ENCODE measurements at places on chromosomes 1 and 21. TPM values are rescaled to one million over a fixed set of nuclear protein-coding genes. Genes with fewer than 3 reads are reported as not detected.

The ATP1A1 gene
- total RNA-seq, result 195 TPM

- no peak for DNase-seq
Measured at GRCh38 chr1:160011781-160012180, 20.0 kb downstream of the PIGM start.

GRCh38 chr1:89001510-89001909, 9.1 kb upstream of the KYAT3 start:
- no peak for DNase-seq

DNA sequence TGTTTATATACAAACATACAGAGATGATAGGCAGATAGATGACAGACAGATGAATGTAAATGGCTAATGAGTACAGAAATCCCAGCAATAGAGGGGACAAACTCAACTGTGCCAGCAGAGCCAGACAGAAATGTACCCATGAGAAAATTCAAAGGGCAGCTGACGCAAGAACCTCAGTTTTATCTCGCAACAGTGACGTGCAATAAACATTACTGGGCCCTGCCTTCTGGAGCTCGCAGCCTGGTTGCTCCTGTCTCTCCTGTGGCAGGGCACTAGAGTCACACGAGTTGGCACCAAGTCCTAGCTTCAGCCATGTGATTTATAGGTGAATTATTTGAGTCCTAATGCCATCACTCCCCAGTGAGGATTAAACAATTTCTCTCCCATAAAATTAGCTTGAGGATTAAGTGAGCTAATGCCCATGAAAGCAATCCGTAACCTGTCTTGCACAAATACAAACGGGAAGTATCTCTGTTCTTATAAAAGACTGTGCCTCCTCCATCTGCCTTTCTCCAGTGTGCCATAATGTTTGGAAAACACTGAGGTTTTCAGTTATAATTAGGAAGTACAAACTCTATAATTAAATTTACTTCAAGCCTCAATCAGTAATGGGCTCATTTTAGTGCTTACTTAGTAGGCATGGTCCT, 50.7 kb downstream of the VAV3 start:
- no peak for DNase-seq

DNA sequence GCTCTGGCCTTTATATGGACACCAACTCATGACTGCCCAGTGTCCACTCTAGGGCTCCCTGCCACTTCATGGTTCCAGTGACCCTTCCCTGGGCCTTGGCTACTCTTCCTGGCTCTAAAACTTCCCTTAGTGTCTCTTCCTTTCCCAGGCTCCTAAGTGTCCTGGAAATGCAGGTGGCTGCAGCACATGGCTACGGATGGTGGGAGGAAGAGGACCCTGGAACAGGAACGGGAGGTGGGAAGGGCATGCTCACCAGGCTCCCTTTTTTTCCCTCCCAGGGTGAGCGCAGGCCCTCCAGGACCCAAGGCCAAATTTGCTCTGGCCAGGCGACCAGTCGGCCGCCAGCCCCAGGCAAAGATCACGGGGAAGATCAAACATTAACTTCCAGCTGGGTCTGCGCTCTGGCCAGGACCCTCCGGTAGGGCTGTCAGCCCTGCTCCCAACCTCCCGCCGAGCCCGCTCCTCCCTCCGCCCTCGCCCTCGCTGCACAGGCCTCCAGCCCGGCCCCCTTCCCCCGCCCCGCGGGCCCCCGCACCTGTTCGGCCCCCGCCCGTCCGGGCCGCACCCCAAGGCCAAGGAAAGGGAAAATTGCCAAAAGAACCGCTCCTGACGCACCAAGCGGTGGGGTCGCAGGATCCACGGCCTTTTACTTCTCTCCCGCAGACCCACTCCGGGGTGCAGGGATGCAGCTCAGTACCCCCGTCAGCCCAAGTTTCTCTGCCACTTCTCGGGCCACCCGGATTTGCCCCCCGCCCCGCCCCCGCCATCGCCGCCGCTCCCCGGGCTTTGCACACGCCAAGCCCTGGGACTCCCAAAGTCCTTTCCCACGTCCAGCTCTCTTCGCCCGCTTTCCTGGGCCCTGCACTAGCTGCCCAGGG, 894 bp downstream of the TCEA3 start:
- DNase-seq, result peak; percentile 42

DNA sequence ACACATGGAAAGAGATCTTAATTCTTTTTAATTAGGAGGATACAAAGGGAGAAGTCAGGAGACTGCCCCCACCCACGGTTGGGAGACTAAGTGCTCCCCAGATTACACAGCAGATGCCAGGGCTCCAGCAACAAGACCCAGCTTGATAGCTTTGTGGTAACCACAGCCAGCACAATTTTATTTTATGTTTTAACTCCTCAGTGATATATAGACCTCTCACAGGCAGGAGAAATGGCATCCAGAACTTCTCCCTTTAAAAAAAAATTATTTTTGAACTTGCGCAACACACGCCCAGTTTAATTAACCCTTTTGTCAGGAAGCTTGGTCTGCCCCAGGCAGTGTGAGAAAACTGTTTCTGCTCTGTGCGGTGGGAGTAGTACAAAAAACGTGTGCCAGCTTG, 62.6 kb upstream of the ACOT11 start:
- no peak for DNase-seq

- DNase-seq, result no peak
Measured at GRCh38 chr21:41170859-41171609, 3.1 kb downstream of the BACE2 start.

- DNase-seq, result no peak
Measured at GRCh38 chr1:179178183-179178582, 51.3 kb downstream of the ABL2 start.

The TPR gene
- total RNA-seq, result 144 TPM

DNA sequence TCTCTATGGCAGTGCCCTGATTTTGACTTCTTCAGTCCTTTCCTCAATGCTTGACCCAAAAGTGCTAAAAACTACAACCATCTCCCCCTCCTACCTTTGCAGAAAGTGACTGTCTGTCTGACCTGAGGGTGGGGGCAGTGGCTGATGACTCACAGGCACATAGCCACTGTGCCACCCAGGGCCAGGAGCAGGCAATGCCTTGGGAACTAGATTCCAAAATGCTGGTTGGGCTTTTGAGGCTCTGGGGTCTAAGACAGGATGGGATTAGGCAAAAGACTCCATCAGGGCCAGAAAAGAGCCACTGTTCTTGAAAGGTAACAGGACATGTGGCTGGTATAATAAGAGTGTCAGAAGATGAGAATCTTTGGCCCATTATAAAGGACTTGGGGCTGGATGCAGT, 129.5 kb upstream of the KIAA0040 start:
- no peak for DNase-seq

The CRTC2 gene
- 104 TPM for total RNA-seq

DNA sequence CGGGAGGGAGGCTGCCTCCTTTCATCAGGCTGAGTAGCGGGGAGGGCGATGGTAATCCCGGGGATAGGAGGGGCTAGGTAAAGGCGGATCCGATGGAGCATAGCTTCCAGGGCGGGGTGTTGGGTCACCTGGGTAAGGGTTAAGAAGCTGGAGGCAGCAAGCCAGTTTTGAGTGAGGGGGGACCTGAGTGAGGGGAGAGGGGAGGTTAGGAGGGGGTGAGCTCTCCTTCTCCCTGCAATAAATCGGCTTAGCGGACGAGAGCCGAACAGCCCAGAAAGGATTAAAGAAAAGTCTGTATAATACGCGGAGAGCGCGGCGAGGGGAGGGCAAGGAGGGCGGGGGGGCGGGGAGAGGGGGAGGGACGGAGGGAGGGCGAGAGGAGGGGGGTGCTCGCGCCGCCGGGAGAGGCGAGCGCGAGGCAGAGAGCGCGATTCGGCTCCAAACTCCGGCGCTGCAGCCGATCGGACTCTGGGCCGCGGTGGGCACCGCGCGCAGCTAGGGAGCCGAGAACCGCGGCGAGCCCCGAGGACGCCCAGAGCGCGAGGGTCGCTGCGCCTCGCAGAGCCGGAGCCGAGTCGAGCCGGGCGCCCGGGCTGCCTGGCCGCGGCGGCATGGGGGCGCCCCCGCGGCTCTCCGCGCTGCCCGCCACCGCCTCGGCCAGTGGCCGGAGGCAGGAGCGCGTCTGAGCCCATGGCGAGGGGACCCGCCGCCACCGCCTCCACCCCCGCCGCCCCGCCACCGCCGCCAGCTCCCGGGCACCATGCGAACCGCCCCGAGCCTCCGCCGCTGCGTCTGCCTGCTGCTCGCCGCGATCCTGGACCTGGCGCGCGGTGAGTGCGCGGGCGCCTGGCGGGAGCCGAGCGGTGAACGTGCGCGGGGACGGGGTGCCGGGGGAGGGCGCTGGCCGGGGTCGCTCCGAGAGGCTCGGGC, at the start of gene IGSF21:
Gene IGSF21 (plus strand): TSS at position 430 of the 930 bp plus-strand sequence. CDS start 331 bp downstream, at position 761.
- no peak for DNase-seq

- no peak for DNase-seq
Measured at GRCh38 chr1:88333086-88333695, 350.9 kb upstream of the PKN2 start.

GRCh38 chr1:6292102-6292501, 31.2 kb upstream of the GPR153 start:
- no peak for DNase-seq

DNA sequence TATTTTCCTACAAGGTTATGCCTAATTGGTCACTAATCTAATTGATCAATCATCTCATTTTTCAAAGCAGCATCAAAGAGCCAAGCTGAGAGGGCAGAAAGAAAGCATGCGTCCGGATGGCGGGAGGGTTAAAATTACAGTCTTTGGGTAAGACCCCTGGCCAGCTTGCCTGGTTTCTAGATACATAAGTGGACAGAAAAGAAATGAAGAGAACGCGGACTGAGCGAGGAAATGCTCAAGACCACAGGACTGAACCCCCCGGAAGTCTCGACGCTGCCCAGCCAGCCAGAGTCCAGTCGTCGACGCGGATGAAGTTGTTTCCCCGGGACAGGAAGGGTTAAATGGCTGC, 297.2 kb downstream of the OMA1 start:
- no peak for DNase-seq

DNA sequence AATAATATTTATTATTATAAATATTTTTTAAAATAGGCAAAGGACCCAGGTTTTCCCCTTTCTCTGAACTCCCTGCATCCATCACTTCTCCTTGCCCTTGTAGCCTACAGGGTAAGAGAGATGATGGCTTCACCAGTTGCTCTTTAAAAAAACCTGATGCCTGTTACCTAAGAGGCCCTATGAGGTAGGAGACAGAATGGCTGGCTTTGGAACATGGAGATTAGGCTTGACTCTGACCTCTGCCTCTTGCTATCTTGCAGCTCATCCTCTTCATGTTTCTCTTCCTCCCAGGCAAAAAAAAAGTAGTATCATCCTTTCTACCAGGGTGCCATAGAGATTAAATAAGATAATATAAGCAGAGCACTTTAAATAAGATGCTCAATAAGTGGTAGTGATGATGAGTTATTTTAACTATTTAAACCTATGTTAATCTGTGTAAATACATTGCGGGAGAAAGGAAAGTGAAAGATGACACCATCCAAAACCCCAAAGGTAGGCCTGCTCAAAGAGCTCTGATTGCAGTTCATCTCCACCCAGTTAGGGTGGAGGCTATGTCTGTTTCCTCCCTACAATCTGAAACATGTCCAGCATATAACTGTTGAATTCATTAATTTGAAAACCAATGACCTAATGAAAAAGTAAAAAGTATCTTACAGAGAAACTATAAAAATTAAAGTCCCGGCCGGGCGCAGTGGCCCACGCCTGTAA, 51.8 kb downstream of the RGS2 start:
- no peak for DNase-seq

- DNase-seq, result no peak
Measured at GRCh38 chr1:15148475-15148874, 5.1 kb upstream of the TMEM51 start.

GRCh38 chr1:119227456-119227855, 87.0 kb upstream of the WARS2 start:
- DNase-seq, result no peak

DNA sequence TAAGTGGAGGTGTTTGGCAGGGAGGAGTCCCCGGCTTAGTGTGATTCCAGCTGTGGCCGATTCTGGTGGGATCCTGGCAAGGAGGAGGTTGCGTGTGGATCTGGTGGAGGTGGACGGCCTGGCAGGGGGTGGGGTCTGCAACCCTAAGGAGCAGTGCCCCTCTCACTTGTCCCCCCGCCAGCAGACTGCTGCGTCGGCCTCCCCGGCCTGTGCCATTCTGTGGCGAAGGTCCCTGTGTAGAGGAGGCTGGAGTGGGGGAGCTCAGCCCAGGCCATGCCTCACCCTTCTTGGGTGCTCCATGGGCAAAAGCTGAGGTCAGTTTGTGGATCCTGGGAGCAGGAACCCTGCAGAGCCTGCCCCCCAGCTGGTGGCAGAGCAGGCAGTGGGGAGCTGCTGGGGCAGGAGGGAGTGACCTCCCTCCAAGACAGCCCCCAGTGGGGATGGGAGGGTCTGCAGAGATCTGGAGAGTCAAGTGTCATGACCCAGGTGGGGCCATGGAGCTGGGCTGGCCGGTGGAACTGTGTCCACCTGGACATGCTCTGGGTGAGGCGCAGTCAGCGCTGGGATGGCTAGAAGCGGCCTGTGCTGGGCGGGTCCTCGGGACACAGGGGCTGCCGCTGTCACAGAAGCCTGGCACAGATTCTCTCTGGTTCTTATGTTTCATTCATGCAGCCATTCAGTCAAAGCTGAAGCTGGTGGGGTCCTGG, 5.3 kb downstream of the MIB2 start:
- no peak for DNase-seq

DNA sequence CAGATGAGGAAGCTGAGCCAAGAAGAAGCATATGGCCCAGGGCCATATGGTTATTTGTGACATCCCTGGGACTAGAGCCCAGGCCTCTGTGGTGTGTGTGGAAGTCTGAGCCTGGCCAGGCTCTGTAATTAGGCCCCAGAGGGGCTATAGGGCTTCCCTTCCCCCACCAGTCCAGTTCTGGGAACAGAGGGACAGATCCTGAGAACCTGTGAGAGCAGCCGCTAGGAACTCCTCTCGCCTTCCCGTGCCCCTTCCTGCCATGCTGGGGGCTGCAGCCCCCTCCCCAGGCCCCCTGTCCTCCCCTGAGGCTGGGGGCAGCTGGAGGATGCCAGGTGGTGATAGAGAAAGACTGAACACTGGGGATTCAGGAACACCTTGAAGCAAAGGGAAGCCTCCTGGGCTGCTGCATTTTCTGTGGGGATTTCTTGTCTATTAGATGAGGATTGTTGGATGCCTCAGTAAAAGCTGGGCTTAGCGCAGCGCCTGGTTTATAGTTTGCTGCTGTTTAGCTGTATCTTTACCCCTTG, 33.3 kb downstream of the COQ8A start:
- DNase-seq, result no peak

DNA sequence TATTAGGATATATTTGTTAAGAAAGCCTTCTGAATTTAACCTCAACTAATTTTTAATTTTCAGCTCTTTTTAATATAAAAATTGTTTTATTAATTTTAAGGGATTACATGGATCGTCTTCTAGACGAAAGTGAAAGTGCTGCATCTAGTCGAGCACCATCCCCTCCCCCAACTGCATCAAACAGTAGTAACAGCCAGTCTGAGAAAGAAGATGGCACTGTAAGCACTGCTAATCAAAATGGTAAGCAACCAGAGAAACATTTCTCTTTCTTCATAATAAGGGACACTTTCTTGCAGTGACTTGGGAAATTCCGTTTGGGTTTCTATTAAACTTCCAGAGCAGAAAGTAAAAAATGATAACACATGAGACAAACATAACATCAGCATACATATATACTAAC, 56.9 kb downstream of the MIER1 start:
- no peak for DNase-seq

The DHRS3 gene
- 105 TPM for total RNA-seq

DNA sequence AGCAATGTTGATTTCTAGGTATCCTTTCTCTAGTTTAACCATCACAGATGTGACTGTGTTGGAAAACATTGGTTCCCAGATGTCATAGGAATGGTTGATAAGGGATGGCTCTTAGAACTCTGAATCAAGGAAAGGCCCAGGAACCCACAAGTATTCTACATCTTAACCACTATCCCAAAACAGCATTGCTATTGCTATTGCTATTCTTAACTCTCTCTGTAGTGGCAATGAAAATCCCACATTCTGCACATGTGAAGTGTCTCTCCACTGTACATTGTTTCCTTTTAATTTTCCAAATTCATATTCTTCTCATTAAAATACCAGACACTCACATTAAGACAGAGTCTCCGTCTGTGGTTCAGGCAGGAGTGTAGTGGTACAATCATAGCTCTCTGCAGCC, 420.4 kb upstream of the RUNX1 start:
- no peak for DNase-seq
